ENCODE measurements at places on chromosomes 7 and 10.

GRCh38 chr10:4101918-4102654 lies 317.1 kb upstream of the KLF6 start:
- DNase-seq, result no peak

DNA sequence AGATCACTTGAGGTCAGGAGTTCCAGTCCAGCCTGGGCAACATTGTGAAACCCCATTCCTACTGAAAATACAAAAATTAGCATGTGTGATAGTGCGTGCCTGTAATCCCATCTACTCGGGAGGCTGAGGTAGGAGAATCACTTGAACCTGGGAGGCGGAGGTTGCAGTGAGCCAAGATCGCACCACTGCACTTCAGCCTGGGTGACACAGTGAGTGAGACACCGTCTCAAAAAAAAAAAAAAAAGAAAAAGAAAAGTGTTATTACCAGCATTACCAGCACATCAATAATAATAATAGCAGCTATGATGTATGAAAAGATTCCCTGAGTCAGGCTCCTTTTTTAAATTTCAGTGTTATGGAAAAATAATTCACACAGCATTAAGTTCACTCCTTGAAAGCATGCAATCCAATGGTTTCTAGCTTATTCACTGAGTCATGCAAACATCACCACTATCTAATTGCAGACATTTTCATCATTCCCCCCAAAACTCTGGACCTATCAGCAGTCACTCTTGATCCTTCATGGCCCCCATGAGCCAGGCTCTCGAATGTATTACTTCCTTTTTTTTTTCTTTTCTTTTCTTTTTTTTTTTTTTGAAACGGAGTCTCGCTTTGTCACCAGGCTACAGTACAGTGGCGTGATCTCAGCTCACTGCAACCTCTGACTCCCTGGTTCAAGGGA lies 228.4 kb downstream of the FANK1 start:
- DNase-seq, result no peak

DNA sequence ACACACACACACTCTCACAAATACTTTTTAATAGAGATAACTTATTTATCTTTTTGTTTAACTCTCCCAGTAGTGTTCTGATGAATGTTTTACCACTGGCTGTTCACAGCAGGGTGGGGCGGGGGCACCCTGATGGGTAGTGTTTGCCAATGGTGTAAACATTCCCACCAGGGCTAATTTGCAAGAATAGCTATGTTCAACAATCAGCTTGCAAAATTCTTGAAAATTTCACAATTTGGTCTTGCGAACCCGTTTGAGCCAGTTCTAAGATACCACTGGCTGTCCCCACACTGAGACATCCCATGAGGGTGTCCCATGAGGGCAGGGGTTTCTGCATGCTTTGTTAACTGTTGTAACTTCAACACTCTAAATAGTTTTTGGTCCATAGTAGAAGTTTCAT lies 348.5 kb downstream of the CXCL12 start:
- DNase-seq, result no peak

DNA sequence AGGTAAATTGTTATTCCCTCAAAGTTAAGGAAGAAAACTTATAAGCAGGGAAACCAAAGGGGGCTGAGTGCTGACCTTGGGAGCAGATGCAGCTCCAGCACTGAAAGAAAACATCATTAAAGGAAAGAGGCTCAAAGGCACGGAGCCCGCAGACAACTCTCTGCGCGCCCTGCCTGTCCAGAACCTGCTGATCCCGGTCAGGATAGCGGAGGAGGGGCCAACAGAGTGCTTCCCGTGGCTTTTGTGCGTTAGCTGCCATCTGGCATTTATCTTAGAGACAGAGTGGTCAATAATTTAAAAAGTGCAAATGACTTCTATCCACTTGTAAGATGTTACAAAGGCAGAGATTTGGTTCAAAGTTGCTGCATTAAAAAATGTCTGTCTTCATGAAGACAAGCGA lies 162.1 kb downstream of the FANK1 start:
- no peak for DNase-seq

- DNase-seq, result no peak
Measured at GRCh38 chr10:113532724-113533123, 20.1 kb upstream of the HABP2 start.

- DNase-seq, result no peak
Measured at GRCh38 chr10:132400547-132401151, 3.6 kb downstream of the PWWP2B start.

- DNase-seq, result no peak
Measured at GRCh38 chr7:1193593-1194424, 33.8 kb upstream of the ZFAND2A start.

DNA sequence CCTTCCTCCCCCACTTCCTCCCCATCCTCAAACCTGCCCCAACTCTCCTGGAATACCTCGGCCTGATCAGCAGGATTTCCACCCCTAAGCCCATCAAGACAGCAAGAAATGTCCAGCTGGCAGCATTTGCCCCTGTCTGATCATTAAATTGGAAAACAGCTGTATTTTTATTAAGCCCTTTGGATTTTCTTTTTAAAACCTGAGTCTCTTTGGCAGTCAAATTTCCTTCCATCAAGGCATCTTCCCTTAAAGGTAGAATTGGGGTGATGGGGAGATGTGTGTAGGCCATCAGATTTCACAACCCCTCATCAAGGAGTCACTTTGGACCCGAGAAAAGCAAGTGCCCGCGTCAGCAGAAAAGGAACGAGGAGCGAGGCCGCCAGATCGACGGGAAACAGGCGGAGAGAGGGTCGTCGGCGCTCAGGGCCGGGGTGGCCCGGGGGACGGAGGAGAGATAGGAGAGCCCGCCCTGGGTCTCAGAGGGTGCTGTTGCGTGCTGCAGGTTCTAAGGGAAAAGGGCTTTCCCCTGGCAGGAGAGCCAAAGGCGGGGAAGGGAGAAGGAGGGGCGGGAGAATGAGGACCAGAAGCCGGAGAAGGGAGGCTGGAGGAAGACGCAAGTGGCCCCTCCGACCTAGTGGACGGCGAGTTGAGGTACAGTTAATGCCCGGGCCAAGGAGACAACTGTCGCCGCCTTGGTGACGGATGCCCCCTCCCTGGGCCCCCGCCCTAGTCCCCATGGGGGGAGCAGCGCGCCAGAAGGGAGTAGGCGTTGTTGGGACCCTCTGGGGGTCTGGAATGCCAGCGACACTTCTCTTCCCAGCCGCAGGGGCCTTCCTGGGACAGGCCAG lies 11.5 kb upstream of the GATA3 start:
- no peak for DNase-seq

DNA sequence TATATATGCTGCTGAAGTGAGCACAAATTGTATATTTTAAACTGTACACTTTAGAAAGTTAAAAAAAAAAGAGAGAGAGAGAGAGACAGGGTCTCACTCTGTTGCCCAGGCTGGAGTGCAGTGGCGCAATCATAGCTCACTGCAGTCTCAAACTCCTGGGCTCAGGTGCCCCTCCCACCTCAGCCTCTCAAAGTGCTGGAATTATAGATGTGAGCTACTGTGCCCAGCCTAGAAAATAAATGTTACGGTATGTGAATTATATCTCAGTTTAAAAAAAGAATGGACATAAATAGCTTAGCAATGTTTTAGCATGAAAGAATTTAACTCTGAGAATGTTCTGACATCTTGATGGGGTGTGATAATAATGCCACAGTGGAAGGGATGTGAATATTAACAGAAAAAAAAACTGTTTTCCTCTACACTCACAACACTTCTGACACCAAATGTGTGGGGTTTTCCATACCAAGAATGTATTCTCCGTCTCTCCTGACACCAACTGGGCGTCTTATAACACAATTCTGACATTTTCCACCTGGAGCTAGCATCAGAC lies 162.1 kb downstream of the PLCE1 start:
- DNase-seq, result no peak

- DNase-seq, result no peak
Measured at GRCh38 chr10:34216348-34216945, 598.6 kb downstream of the PARD3 start.

DNA sequence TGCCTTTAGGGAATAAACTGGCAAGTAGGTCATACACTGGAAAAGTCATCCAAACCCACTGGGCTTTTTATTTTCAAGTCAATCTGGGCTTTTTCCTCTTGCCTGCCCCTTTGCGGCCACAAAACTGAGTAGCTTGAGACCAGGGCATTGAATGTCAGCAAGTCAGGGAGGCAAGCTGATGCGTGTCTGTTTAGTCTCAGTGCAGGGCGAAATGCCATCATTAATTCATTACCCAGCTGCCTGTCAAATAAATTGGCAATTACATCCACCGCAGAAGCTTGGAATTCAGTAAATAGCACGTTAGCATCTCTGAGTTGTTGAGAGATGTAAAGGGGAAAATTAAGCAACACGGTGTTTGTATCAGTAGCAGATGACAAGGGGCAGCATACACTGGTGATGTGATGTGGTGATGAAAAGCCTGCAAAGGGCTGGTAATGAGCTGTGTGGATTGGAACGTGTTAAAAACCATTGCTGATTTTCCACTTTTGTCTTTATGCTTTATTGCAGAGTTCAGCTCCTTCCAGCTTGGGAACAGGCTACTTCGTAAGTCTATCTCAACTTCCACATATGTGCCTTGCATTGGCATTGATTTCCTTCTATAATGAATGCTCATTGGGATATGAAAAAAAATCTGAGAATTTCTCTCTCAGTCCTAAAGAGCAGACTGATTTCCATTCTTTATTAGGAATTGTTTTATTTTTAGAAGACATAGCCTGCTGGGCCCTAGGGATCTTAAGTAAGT lies 535.9 kb downstream of the AUTS2 start:
- DNase-seq, result no peak

- no peak for DNase-seq
Measured at GRCh38 chr7:128260069-128260795, 19.2 kb downstream of the LEP start.

DNA sequence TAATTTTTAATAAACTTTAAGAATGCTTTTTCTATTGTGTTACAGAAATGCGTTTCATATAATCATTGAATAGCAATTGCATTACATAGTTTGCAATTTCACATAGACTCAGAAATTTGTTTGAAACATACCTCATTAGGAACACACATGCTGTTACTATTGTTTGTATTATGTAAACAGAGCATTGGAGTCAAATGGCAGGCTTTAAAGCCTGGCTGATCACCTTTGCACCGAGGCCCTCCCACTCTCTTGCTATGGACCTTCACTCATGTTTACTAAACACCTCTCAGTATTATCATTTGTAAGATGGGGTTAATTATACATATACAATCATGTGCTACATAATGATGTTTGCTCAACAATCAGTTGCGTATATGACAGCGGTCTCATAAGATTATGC lies 203.6 kb upstream of the NPSR1 start:
- DNase-seq, result no peak

DNA sequence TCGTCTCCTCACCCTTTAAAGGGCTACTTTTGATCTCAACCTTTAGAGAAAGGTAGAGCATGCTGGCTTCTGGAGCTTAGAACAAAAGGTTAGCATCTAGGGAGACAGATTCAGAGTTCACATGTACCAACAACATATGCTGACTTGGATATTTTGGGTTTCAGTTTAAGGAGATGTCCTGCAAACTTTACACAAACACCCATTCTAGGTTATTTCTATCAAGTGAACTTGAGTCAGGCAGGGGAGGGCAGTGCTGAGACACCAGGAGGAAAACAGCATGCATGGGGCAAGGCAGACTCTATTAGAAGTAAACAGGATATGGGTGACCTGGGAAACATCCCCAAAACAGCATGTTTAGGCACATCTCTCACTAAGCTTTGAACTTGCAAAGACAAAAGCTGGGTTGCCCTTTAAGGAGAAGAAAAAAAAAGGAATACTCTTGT lies 43.8 kb downstream of the ARL4A start:
- DNase-seq, result no peak

DNA sequence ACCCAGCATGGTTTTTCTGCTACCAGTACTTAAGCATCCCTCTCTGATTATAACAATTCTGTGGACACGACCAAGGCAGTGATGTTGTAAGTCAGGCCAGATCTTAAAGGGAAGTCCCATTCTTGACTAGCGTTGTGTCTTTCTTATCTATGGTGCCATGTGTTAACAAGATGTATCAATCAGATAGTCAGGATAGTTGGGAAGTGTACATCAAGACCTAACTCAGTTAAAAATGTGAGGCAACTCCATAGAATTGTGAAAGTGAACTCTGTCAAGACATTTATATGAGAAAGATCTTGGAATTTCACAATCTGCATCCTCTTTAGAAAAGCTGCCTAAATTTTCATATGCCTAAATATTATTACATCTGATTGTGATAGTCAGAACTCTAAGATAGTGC lies 341.7 kb upstream of the SEMA3D start:
- no peak for DNase-seq

DNA sequence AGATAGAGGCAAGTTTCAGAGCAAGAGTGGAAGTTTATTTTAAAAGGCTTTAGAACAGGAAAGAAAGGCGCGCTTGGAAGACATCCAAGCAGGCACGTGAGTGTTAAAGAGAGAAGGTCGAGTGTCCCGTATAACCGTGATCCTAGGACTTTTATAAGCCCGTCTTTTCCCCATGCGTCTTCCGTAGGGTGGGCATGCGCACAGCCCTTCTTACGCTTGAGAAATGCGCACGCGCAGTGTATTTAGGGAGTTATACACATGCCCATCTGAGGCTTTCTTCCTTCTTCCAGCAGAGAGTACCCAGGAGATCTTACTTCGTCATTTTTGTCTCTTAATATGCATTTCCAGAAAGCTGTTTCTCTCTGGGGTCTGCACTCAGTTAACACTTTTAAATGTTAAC lies 52.4 kb downstream of the CALD1 start:
- DNase-seq, result no peak

DNA sequence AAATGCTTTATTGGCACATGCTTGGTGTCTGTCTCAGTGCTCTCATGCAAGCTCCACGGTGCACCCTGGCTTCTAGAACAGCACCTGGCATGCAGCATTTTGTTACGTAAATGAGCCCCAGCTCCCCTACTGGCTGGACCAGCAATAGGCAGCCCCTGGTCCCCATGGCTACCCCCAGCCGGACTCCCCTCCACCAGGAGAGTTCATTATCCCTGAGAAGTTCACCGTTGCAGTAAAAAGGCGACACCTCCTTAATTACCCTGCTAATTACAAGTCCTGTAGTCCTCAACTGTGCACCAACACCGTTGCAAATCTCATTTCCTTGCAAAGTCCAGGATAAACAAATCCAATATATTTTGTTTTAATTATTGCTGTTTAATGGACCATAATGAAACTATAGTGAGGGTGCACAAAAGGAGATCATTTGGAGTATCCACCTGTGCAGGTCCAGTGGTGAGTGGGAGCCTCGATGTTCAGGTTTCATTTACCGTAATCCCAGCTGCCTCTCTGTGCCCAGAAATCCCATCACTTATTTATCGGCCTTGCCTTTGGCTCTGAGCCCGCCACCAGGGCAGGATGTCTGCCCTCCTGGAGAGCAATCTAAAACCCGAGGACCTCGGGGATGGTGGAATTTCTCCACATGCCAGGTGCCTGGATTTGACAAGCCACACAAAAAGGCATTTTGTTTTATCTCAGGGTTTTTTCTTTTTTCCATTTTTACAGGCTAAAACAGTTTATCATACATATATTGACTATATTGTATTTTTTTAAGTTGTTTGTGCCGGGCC lies 12.8 kb upstream of the DRGX start:
- DNase-seq, result no peak

DNA sequence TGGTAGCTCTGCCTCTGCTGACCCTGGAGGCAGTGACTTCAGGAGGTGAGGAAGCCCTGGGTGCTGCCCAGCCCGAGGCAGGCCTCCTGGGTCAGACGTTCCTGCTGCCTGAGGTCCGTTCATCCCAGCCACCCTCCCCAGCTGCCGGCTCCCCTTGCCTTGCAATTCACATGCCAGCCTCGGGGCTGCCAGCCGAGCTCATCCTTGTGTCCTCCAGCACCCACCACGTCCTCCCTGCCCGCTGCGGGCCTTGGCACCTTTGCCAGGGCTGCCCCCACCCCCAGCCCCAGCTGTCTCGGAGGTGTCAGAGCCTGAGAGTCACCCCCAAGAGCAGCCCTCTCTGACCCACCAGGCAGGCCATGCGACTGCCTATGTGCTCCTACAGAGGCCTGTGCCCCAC lies 162.1 kb upstream of the RNF32 start:
- DNase-seq, result no peak

- no peak for DNase-seq
Measured at GRCh38 chr7:112646783-112647182, 143.4 kb downstream of the TMEM168 start.
